Gastrocnemius medialis (tissue), 4 donors: ENCODE measurements at places on chromosomes 12 and 14. TPM values are rescaled to one million over a fixed set of nuclear protein-coding genes. Genes with fewer than 3 reads are reported as not detected.

The NGB gene
- not detected for total RNA-seq

The SLC25A29 gene
- total RNA-seq, result 17.4 TPM

The SVOP gene
- not detected for total RNA-seq

The NACA gene
- total RNA-seq, result 438 TPM

The PMCH gene
- total RNA-seq, result not detected

The SLCO1A2 gene
- not detected for total RNA-seq

The HOXC10 gene
- 47.3 TPM for total RNA-seq

The CLEC6A gene
- total RNA-seq, result not detected

The SOX5 gene
- total RNA-seq, result 2.4 TPM

The FAIM2 gene
- total RNA-seq, result 0.13 TPM

The BMAL2 gene
- total RNA-seq, result 0.10 TPM

The COQ10A gene
- total RNA-seq, result 31.5 TPM

The AHNAK2 gene
- total RNA-seq, result 8.6 TPM

The ALG10 gene
- total RNA-seq, result 3.2 TPM

The STYK1 gene
- total RNA-seq, result not detected

The CCDC196 gene
- not detected for total RNA-seq

The JDP2 gene
- 17.3 TPM for total RNA-seq

The MEG3 gene
- total RNA-seq, result 7.4 TPM

The ACOT4 gene
- 1.2 TPM for total RNA-seq

The AICDA gene
- total RNA-seq, result not detected

The MGP gene
- 36.9 TPM for total RNA-seq

The LYZ gene
- 5.3 TPM for total RNA-seq

The OR4E2 gene
- total RNA-seq, result not detected

The NELL2 gene
- not detected for total RNA-seq

The SPIC gene
- not detected for total RNA-seq

The TNFAIP2 gene
- total RNA-seq, result 72.9 TPM

The LRTM2 gene
- total RNA-seq, result not detected

The AMDHD1 gene
- 3.5 TPM for total RNA-seq

The GPR33 gene
- total RNA-seq, result not detected

The SERPINA12 gene
- total RNA-seq, result not detected

The NEUROD4 gene
- not detected for total RNA-seq

The OTX2 gene
- not detected for total RNA-seq

The CCT2 gene
- 124 TPM for total RNA-seq

The PZP gene
- total RNA-seq, result not detected

The TMEM63C gene
- total RNA-seq, result 0.05 TPM
